ENCODE measurements at places on chromosomes 2 and 18. TPM values are rescaled to one million over a fixed set of nuclear protein-coding genes. Genes with fewer than 3 reads are reported as not detected.

The NFATC1 gene
- 11.2 TPM for total RNA-seq

The ALK gene
- not detected for total RNA-seq

The SLC35G4 gene
- total RNA-seq, result not detected

The NT5C1B gene
- total RNA-seq, result not detected

The BMPR2 gene
- total RNA-seq, result 51.2 TPM

The CROCC2 gene
- total RNA-seq, result not detected

The SLC4A3 gene
- total RNA-seq, result not detected

The KCNJ13 gene
- not detected for total RNA-seq

The GULP1 gene
- 14.3 TPM for total RNA-seq

The USP40 gene
- total RNA-seq, result 27.0 TPM

The KCNG3 gene
- not detected for total RNA-seq

The CDK15 gene
- total RNA-seq, result not detected

The IL1RL2 gene
- not detected for total RNA-seq

The MFF gene
- 68.7 TPM for total RNA-seq

The MROH2A gene
- not detected for total RNA-seq

The IAH1 gene
- total RNA-seq, result 44.8 TPM

The RND3 gene
- 56.6 TPM for total RNA-seq

The TWIST2 gene
- 0.20 TPM for total RNA-seq

The LAMA3 gene
- total RNA-seq, result 9.0 TPM

The CELF4 gene
- total RNA-seq, result not detected

All from mammary microvascular endothelial cell (primary cell).